RPMI8226 (cell line): ENCODE measurements at places on chromosomes 4 and X.

- peak; percentile 16 for DNase-seq
Measured at GRCh38 chr4:171812333-171812664, 905 bp upstream of the GALNTL6 start.

- DNase-seq, result no peak
Measured at GRCh38 chrX:48800574-48801279, 1.1 kb upstream of the HDAC6 start.

- no peak for DNase-seq
Measured at GRCh38 chr4:148330724-148331123, 111.5 kb downstream of the NR3C2 start.

DNA sequence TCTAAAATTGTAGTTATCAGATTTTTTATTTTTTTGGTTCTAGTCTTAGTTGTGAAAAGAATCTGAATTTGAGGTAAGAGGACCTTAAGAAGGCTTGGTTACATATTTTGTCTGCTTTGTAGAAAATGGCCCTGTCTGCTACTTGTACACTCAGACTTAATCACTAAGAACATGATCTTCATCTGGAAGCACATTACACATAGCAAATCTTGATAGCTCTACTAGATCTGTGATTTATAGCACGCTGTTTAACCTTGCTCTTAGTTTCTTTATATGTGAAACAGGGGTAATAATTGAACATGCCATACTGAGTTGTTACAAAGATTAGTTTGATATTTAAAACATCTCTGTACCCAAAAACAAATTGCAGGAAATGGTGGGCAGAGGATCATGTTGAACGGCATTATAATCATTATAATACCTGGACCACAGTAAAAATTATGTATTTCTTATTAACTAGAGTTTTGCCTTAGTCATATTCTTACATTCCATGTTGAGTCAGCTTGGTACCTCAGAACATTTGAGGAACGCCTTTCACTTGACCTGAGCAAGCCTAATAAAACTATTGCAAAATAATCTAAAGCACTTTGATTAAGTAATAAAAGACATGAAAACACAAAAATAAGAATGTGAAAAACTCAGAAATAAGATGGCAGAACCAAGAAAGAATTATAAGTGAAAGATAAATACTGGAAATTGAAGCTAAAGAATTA lies 738.0 kb upstream of the AADAT start:
- no peak for DNase-seq

GRCh38 chr4:88414755-88415154 lies 36.1 kb downstream of the HERC6 start:
- no peak for DNase-seq

GRCh38 chr4:173301518-173302201 lies 32.5 kb downstream of the HMGB2 start:
- DNase-seq, result peak; percentile 28

- DNase-seq, result no peak
Measured at GRCh38 chr4:178090640-178091411, 648.6 kb upstream of the AGA start.
